ENCODE measurements at places on chromosomes 1 and 21.
A peak's percentile ranks its signal among the peaks of the same experiment; 100 is the strongest.

GRCh38 chr1:113940365-113941244 is 11.5 kb downstream of the HIPK1 start:
- DNase-seq, result no peak

GRCh38 chr1:6622396-6623152 is 2.1 kb upstream of the THAP3 start:
- DNase-seq, result no peak

DNA sequence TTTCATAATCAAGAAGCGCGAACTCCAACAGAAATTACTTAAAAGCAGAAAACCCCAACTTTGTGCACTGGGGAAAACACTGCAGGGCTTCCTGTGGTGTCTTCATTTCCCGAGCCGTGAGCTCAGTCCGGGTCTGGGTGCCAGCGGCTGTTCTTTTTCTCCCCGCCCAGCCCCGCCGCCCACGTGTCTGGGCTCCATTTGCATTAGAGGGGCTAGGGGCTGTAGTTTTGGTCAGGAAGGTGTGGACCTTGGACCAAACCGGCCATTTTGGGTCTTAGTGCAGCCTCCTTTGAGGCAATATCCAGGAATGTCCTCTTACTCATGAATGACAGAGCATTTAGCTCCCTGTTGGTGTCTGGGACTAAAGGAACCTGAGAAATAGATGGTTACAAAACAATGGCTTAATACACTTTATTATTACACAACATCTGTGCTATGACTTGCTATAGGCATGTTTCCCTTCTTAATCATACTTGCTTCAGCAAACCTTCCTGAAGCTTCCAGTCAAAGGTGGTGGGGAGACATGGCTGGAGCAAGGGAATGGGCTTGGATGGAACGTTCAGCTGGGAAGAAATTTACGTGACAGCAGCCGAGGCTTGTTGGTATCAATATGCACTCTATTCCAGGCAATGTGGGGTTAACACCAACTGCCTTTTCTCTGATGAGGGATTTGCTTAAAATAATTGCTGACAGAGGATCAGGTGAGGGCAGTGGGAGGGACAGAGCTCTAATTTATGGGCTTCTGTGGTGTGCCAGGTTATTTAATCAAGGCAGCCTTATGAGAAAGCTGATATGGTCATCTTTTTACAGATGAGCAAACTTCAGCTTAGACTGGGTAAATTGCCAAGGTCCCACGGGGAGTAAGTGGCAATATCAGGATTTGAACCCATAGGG is 1.1 kb downstream of the AGTRAP start:
- peak; percentile 19 for DNase-seq

- DNase-seq, result no peak
Observed at GRCh38 chr21:25280061-25280460, 327.2 kb downstream of the MRPL39 start.

DNA sequence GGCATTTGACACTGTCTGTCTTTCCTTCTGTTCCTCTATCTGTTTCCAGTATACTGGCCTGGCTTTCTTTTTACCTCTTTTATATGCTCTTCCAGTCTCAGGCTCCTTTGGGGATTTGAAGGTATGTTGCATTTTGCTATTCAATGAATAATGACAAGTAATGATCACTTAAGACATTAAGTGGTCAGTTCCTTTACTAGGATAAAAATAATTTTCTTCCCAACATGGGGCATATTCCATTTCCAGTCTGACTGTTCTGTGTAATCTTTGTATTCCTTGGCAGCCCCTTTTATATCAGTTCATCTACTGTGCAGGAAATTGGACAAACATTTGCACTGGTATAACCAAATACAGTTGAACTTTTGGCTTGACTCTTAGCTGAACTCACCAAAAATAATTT is 15.6 kb downstream of the METTL18 start:
- DNase-seq, result no peak

GRCh38 chr1:63946866-63947491 is 173.2 kb downstream of the ROR1 start:
- no peak for DNase-seq

GRCh38 chr1:59528471-59528870 is 231.6 kb downstream of the FGGY start:
- DNase-seq, result no peak

DNA sequence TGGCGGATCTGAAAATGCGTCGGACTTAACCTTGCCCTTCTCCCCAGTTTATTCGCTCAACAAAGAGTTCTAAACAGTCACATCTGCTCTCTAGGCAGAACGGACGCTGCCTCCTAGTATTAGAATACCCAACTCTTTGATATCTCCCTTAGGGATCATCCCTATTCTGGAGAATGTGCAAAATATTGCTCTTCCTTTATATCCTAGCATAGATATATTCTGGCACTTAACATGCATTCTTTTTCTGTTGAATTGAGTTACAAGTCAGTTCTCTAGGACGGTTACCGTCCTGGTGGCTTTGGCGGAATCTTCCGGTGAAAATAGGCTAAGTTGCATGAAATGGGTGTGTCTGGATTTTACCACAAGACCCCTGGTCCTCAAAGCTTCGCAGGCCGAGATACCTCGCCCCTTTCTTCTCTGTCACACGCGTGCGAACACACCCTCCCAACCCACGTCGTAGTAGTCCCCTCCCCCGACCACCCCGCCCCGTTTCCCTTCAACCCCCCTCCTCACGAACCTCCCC is 501 bp upstream of the DNAJC6 start:
- no peak for DNase-seq

- DNase-seq, result no peak
Observed at GRCh38 chr1:181344091-181344490, 139.2 kb upstream of the CACNA1E start.
